HepG2 (cell line): ENCODE measurements at places on chromosomes 1 and 21.

DNA sequence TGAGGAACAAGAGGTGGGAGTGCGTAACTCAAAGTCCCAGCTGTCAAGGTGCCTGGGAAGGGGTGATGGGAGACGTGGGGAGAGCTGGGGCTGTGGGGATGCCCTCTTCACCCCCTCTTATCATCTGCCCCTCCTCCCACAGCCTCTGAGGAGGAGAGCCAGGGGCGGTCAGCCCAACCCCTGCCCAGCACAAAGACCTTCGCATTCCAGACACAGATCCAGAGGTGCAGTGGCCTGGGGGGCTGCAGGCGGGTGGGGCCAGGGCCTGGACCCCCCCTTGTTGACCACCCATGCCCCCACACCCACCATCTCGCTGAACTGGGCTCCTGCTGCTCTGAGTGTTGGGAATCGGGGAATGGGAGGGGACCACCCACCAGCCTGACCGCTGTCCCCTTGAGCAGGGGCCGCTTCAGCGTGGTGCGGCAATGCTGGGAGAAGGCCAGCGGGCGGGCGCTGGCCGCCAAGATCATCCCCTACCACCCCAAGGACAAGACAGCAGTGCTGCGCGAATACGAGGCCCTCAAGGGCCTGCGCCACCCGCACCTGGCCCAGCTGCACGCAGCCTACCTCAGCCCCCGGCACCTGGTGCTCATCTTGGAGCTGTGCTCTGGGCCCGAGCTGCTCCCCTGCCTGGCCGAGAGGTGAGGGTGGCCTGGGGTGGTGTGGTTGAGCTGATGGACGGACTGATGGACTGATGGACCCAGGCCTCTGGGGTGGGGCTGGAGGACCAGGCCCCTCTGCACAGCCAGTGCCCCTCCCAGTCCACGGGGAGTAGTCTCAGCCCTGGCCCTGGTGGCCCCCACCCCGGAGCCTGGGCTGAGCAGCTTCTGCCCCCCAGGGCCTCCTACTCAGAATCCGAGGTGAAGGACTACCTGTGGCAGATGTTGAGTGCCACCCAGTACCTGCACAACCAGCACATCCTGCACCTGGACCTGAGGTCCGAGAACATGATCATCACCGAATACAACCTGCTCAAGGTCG, 29.7 kb downstream of the TRIM11 start:
- DNase-seq, result no peak

DNA sequence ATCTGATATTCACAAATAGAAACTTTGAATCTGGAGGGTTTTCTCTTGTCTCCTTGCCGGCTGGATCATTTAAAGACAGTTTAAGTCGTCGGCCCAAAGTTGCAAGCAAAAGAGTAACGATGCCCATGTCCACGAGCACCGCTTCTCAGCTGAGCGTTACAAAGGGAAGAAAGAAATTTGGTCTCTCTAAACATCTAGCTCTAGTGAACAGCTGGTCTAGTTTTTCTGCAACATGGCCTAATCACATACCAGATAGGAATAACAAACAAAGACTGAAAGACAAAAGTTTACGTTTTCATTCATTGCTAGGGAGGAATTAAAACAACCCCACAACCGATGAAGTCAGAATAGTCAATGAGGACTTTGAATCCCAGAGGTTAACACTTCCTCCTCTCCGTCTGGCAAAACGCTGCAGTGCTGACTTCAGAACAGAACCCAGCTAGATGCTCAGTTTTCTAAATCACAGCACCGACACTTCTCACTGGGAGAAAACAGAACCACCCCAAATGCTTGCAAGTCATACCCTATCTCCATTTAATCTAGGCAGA, 69.4 kb downstream of the NTPCR start:
- DNase-seq, result no peak

GRCh38 chr21:39121600-39122355, 61.5 kb downstream of the PSMG1 start:
- DNase-seq, result no peak

GRCh38 chr1:38235705-38236104, 189.1 kb upstream of the POU3F1 start:
- no peak for DNase-seq

DNA sequence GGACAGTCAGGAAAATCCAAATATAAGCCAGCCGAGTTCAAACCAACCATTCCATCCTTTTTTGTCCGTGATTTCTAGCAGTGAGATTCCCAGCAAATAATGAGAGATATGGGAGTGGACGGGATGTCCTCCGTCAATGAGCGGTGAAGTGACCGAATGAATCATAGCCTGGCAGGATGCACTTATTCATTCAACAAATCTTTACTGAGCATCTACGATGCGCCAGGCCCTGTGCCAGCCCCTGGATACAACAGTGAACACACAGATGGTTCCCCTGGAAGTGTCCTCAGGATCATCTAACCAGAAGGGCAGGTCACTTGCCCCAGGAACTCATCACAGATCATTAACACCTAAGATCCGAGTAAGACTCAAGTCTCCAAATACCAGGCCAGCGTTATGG, 8.2 kb upstream of the PLEKHA6 start:
- DNase-seq, result no peak

GRCh38 chr1:169529068-169529642, 43.4 kb upstream of the SLC19A2 start:
- DNase-seq, result no peak

GRCh38 chr1:223312705-223313414, 51.1 kb downstream of the SUSD4 start:
- no peak for DNase-seq
